Right hindlimb (tissue), 1 donor: ENCODE measurements at places on chromosomes 7 and 10.
A peak's percentile ranks its signal among the peaks of the same experiment; 100 is the strongest.

DNA sequence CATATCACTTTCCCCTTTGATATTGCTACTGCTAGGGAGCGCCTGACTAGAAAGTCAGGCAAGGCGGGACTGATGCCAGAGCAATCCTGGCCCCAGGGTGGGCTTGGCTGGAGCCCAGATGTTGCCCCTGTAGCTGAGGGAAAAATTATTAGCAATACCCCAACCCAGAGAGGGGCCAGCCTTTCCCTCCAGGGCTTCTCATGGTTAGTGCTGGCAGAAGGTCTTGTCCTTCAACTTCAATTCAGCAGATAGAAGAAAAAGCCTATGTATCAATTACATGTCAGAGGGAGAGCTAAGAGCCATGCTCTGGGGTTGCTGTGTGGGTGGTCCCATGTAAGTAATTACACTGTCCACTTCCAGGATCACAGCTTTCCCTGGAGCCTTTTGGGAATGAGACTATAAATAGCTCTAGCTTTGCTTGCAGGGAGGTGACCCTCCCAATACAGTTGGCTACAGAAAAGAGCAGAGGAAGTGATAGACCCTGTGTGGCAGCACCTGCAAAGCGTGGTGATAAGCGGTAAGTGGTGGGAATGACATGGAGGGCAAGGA, 579.1 kb downstream of the CCSER2 start:
- DNase-seq: no peak

DNA sequence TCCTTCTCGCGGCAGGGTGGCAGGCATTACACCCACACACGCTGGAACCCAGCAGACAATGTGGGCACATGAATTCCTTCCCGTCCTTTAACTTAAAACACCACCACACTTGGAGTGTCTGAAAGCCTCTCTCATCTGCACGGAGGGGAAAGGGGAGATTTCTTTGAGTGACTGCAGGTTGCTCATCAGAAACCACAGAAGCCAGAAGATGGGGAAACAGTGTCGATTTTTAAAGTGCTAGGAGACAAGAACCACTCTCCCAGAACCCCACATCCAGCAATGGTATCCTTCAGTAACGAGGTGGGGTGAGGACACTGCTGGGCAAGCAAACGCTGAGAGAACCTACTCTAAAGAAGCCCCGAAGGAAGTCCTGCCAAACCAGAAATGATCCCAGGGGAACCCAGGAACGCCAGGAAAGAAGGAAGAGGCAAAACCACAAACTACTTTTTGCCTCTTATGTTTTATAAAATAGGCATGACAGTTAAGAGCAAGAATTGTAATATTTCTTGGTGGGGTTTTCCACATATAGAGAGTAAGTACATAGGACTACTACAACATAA, 254.3 kb downstream of the ELFN1 start:
- DNase-seq: no peak

DNA sequence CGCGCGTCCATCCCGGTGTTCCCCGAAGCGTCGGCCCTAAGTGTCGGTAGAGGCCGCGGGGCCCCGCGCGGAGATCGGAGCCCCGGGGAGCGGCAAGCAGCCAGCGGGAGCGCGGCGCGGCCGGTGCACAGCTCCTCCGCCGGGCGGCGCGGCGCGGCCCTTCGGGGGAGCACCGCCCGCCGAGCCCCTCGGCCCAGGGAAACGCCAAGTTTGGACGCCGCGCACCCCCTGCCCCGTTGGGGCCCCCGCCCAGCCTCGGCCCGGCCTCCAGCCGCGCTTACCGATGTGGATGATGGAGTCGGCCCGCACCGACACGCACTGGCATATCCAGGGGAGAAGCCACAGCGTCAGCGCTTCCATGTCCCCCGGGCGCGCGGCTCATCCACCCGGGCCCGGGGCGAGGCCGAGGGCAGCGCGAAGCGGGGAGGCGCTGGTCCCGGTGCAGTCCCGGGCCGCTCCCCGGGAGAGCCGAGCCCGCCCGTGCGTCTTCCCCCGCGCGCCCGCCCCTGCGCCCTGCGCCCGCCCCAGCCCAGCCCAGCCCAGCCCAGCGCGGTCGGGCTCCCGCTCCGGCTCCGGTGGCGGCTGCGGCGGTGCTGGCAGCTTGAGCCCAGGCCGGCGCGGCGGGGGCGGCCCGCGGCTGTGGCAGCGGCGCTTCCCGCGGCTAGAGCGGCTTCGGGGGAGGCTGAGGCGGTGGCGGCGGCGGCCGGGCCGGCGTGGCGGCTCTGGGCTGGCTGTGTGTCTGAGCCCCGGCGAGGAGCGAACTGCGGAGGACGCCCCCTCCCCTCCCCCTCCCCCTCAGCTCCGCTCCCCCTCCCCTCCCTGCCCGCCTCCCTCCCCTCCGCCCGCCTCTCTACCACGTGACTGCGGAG, at the start of gene GRID1:
GRID1 (minus strand) TSS at position 763 of the 869 bp plus-strand sequence.
- peak; percentile 78 for DNase-seq

DNA sequence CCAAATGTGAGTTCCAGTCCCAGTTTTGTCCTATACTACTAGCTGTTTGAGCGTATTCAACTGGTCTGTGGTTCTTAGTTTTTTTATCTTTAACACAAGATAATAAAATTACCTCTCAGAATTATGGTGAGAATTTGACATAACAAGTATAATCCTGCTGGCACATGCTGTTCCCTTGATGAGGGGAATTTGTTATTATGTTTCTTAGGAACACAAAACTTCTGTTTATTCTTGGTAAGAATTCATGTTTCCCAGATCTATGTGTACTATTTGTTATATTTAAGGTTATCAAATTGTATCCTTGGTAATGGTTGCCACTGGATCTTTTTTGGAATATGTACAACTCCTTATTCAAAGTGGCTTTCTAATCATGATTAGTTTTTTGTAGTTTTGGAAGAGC, 335.6 kb downstream of the ADK start:
- no peak for DNase-seq

DNA sequence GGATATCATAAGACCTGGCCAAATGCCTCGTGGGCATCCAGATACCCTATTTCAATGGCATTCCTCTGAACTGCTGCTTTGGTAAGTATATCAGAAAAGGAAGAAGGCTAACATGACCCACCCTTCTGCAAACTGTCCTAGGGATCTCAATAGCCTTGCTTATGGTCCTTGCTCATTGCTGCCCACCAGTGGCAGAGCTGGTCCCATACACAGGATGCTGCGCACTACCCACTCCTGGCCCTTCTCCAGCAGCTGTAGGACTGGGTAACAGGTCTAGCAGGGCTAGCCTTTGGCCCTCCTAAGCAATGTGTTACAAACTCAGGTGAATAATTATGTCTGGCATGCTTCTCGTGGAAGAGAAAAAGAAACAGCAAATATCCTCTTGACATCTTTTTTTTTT, 72.5 kb downstream of the C10orf90 start:
- DNase-seq: no peak

GRCh38 chr7:105244594-105244993, 144.1 kb downstream of the SRPK2 start:
- peak; percentile 24 for DNase-seq

DNA sequence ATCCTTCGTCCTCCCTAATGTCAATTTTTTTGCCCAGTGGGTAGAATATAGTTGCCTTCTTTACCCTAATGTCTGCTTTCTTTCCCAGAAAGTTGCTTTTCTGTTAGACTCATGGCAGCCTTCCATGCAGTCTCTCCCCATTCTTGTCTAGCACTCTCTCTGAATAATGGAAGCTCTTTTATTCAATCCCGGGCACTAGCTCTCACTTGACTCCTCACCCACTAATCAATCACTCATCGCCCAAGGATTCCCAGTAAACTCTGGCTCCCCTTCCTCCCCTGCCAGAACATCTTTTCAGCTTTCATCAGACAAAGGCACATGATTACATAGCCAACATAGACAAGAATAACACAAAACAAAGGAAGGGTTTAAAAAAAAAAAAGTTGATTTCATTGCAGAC, 100.2 kb upstream of the RELN start:
- DNase-seq: no peak

DNA sequence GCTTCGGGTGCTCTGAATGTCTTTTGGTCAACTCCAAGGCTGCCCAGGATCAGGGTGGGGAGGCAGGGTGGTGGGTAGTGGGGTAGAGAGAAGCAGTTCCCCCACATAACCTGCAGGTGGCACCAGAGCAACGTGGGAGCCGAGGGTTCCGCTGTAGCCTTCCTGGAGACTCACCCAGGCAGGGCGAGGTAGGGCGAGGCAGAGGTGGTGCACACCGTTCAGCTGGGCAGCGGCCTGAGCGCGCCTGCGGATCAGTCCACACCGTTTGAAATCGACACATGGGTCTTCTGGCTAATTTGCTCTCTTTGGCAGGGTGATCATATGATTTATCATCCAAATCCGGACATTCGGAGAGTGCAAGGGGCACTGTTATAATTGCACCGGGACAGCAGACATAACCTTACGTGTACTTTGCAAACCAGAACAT, 41.4 kb upstream of the MAP3K8 start:
- peak; percentile 77 for DNase-seq

GRCh38 chr7:83617858-83618257, 31.1 kb downstream of the SEMA3E start:
- DNase-seq: no peak

DNA sequence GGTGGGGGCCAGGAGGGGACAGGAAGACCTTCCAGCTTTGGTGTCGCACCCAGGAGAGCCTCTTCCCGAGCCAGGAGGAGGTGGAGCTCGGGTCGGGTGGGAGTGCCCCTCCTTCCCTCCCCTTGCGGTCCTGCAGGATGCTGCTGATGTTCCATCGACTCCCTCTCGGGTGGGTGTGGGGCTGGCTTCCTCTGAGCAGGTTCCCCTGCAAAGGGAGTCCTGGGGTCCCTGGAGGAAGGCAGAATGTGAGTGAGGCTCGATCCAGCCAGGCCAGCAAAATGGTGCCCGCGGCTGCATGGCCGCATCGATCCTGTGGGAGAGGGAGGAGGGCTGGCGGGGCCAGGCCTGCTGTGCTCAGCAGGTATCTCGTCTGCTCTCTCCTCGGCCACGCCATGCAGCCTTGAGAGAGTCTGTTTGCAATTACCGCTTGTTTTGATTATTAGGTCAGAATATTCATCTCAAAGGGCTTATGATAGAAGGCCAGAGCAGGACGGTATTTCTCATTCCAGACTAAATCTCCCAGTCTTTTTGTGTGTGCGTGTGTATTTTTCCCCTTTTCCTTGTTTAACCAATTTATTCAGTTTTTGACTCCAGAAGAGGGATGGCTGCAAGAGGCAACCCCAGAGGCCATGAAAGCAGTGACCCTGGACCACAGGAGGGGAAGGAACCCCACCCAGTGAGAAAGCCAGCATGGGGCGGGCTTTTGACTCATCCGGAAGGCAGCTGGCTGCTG, 137.3 kb upstream of the ZMIZ1 start:
- peak; percentile 74 for DNase-seq

DNA sequence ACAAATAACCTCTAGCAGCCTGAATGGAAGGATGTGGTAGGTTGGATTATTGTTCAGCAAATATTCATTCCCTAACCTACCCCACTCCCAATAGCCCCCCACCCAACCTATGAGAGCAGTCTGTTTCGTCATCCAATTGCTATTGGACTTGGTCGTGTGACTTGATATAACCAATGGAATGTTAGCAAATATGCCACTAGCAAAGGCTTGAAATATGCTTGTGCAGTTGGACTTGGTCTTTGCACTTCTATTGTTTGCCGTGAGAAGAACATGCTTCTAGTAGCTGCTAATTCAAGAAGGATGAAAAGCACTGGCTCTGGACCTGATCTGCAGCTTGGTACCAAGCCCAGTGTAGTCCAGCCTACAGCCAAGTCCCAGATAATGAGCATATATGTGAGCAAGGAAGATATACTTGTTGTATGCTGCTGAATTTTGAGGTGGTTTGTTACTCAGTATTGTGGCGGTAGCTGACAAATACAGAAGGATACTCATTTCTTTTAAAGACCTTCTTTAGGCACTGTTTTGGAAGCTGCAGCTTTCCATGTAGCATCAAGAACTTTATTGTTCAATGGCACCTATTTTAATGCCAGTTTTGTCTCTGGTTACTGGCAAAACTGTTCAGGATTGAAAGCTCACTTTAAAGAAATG, 180.4 kb downstream of the EXOC4 start:
- DNase-seq: no peak

- no peak for DNase-seq
Observed at GRCh38 chr10:4176500-4177281, 391.7 kb upstream of the KLF6 start.

GRCh38 chr7:102914585-102914984, 1.8 kb downstream of the LRRC17 start:
- DNase-seq: peak; percentile 66

GRCh38 chr10:997266-998022, 9.2 kb downstream of the GTPBP4 start:
- DNase-seq: no peak

- DNase-seq: no peak
Observed at GRCh38 chr10:68301790-68302502, 29.9 kb upstream of the HNRNPH3 start.

DNA sequence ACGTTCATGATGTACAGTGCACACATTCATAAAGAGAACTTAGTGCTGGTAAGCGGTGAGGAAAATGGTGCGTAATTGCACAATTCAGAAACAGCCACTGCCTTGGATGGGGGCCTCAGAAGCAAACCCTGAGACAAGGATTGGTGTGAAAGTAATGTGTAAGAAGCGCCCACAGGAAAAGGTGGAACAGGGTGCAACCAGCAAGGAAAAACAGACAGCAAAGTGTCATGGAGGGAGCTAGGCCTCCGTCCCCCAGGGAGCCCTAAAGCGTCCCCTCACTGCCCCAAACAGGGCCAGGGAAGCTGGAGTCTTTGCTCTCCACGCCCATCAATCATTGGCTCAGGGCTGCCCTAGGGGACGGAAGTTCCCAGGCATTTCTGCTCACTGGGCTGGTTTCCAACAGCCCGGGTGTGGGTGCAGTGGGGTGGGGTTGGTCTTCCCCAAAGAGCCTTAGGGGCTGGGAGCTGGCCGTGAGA, 9.6 kb upstream of the C10orf105 start:
- DNase-seq: no peak

GRCh38 chr10:118582511-118582910, 12.9 kb downstream of the PRLHR start:
- no peak for DNase-seq

GRCh38 chr7:100943693-100944092, 5.6 kb upstream of the MUC3A start:
- no peak for DNase-seq

DNA sequence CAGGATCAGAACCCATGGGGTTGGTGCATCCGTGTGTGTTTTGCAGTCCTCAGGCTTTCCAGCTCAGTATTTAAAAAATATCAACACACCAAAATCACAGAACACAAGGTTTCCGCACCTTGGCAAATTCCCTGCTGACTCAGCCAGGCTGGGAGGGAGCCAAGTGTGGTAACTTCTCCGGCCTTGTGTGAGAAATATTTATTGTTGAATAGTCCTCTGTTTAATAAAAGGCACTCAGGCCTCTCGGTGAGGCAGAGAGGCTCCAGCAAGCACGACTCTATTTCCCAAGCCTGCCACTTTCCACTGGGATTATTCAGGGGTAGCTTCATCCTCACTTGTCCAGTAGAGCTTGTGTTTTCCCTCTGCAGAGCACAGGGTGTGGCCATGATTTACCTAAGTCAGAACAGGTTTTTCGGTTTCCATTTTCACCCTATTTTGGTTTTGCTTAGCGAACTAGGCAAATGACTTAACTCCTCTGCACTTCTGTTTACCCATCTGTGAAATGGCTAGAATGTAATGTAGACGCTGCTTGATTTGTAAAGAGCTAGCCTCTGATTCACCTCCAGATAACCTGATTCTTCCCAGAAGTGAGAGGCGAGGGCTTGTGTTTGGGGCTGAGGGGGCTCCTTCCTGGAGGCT, 13.0 kb upstream of the CHST15 start:
- DNase-seq: no peak
